Tongue (tissue), 3 donors: ENCODE measurements at places on chromosomes 5 and 9.

DNA sequence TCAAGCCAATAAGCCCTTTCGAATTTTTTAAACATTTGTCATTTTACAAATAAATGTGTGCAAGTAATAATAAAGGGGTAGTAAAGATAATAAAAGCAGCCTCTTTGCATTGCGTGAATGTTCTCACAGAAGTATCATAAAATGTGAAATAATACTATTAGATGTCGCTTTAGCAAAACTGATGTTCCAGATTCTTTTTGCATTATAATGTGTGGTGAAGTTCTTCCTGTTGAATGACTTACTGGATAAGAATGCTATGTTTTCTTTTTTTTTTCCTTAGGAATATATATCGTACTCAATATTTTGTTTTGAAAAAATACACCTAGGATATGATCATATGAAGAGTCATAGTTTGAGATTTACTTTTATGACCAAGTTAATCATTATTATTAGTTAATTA lies 85.2 kb upstream of the CDH12 start:
- DNase-seq, result no peak

- DNase-seq, result peak; percentile 40
Observed at GRCh38 chr5:71891856-71892255, 172.8 kb downstream of the CARTPT start.

- no peak for DNase-seq
Observed at GRCh38 chr5:157602505-157602904, 26.9 kb upstream of the ADAM19 start.

DNA sequence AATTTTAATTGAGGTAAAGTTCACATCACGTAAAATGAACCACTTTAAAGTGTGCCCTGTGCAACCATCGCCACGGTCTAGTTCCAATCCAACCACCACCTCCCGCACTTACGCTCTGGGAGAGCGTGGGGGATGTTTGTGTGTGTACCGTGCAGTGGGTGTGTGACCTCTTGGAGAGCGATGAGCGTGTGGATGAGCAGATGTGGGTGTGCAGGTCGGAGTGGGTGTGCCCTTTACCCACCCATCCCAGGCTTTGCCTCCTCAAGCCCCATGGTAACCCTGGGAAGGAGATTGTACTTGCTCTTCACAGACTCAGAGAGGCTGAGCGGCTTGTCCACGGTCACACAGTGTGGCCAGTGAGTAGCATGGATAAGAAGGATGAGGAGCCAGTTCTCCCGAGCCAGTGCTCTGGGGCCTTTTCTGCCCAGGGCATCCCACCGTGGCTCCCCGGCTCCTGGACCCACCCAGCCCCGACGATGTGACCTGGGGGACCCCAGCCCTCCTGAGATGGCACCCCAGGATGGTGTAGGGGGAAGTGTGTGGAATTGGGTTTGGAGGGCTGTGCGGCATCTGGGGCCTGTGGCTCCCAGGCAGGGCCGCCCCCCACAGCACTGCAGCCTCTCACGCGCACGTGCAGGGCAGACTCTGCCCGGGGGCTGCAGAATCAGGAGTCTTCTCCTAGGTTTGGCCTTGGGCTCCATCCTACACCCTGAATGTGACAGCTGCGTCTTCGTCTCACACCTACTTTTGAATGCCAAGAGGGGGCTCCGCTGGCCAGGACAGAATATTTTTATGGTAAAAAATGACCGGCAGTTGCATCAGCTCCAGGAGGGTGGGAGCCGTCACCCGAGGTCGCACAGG lies 13.6 kb downstream of the LHX3 start:
- DNase-seq, result no peak

- DNase-seq, result no peak
Observed at GRCh38 chr5:147626464-147626863, 116.6 kb upstream of the DPYSL3 start.

DNA sequence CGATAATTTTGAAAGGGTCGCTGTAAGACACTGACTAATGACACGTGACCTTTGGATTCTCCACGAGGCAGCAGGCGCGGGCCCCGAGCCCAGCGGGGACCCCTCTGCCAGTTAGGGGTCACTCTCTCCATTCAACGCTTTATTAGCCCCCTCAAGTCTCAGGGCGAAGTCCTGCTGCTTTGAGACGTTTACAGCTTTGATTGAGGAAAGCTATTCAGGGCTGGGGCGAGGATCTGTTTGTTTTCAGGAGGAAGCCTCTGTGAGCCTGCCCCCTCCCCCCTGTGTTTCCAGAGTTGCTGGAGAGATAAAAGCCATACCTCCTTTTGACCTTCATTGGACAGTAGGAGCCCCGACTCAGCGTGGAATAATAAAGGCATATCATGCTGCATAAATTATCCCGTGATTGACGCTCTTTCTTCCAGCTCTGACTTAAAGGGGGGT lies 31.4 kb upstream of the MSX2 start:
- DNase-seq, result no peak

GRCh38 chr9:30522486-30522885 lies 1862.0 kb upstream of the ACO1 start:
- peak; percentile 93 for DNase-seq
